Stimulated activated CD8-positive, alpha-beta memory T cell treated with anti-CD3 and anti-CD28 coated beads, Interleukin-4, amount 100 ng/mL, for 24 hours (primary cell): ENCODE measurements at places on chromosomes 6 and 20.

GRCh38 chr6:11222385-11223277 lies 9.8 kb downstream of the NEDD9 start:
- no peak for DNase-seq

DNA sequence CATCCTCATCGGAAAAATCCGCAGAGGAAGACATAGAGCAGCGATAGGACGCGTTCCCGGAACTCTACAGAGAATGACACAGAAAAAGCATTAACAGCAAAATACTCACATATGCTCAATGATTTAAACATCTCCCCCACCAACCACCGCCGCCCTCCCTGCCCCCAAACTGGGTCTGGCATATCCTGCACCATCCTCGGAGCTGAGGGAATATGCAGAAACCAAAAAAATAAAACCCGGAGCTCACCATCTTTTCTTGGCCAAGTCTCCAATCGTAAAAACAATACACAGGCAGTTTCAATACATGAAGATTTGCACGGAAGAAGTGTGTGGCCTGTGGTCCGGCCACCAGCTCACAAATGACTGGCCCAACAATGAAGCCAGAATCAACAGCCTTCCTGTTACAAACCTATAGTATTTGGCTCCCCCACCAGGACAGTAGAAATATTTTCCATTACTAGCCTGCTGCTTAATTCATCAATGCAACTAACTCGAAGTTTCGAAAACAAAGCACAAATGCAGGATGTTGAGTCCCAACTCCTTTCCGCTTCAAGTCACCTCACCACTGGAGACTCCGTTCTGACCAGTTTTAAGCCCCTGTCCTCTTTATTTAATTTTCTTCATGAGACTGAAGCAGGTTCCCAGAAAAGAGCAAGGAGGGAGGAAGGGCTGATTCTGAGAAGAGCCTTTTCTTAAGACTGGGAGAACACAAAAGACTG lies 103.2 kb upstream of the BEND6 start:
- no peak for DNase-seq

DNA sequence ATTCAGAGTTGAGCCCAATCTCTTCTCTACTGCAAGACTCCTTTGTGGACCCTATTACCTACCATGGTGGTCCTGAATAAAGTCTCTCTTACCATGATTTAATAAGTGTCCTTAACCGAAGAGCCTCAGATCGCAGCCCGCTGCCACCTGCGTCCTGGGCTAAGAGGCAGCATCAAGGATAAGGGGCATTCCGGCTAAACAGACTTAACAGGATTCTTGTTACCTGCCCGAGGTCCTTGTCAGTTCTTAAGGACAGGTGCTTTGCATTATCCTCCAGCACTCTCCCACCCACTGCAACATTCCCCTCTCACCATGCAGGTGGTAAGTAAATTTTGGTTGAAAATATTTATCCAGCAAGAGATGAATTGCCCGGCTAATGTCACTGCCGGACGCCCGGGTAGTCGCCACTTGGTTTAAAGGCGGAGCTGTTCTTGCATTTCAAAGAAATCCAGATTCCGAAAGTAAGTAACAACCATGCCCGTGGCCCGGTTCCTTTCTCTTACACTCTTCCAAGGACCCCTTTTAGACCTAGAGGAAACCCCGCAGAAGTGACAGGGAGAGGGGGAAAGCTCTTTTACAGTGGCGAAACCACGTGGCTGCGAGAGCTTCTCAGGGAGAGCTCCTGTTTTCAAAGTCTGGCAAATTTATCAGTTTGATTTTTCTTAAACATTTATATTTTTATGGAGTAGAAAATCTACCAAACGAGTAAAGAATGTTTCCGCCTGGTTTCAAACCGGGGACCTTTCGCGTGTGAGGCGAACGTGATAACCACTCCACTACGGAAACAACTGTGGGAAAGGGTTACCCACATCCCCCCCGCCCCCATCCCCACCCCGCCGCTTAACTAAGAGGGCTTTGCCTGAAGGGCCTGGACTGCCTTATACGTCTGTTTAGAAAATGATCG lies 41.9 kb upstream of the PRSS16 start:
- DNase-seq = peak; percentile 42

- DNase-seq = no peak
These were observed 101.4 kb downstream of the PACRG start for GRCh38 chr6:162829013-162829742.

DNA sequence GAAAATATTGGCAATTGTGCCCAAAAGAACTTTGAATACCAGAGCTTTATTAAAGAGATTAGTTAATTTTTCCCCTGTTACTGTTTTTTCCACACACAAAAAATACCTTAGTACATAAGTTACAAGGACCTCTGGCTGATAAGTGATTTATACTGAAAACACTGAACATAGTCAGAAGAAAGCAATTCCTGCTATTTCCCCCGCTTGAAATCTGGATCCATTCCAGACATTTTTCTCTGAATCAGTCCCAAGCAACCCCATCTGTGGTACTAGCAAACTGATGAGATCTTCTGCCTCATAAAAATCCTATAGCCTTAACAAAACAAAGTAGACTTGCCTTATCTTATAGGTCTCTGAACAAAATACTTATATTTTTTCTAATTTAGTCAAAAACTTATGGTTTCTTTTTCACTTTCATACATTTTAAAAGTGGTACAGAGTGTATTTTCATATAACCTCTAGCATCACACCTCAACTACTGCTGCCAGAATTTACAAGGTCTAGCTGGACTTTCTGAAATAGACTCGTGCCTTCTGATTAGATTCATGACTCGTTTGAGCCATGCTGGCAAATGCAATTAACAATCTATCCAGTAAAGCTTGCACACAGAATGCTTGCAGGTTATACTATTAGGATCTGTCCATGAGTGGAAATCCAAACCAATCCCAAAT lies 111.9 kb downstream of the TBX18 start:
- DNase-seq = no peak

GRCh38 chr6:138774370-138774769 lies 801 bp downstream of the CCDC28A start:
- DNase-seq = no peak

DNA sequence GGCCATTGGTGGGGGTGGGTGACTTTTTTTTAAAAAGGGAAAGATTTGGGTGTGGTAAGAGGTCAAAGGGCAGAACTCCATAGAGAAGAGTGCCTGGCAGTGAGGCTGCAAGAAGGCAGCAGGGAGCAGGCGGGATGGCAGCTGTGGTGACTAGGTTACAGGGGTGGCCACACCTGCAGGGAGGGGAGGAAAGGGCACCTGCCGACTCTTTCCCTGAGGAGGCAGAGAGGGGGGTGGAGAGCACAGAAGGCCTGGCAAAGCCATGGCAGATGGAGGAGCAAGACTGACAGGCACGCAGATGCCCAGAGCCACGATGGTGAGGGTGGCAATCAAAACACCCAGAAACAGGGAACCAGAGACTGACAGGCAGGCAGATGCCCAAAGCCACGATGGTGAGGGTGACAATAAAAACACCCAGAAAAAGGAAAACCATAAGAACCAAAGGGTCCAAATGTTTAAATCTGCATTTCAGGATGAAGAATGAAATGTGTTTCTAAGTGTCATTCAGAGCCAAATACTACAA lies 19.3 kb downstream of the CST7 start:
- no peak for DNase-seq

- DNase-seq = no peak
These were observed 18.4 kb downstream of the SLC22A23 start for GRCh38 chr6:3438190-3439167.

DNA sequence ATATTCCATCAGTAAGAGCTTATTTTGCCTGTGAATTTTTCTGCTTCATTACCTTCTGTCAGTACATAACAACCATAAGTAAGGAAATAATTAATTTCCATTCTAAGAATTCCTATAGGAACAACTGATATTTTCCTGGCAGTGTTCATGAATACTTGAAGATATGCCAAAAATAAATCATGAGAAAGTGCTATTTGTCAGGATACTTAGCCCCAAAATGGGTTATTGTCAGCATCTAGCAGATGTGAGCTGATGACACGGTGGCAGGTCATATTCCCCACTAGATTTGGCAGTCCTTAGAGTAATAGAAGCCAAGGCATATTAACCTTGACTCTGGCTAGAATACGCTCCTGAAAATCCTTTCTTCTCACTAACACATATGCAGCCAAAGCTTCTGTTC lies 43.2 kb upstream of the CRISP1 start:
- no peak for DNase-seq

GRCh38 chr20:35108921-35109320 lies 16.3 kb upstream of the TRPC4AP start:
- no peak for DNase-seq

DNA sequence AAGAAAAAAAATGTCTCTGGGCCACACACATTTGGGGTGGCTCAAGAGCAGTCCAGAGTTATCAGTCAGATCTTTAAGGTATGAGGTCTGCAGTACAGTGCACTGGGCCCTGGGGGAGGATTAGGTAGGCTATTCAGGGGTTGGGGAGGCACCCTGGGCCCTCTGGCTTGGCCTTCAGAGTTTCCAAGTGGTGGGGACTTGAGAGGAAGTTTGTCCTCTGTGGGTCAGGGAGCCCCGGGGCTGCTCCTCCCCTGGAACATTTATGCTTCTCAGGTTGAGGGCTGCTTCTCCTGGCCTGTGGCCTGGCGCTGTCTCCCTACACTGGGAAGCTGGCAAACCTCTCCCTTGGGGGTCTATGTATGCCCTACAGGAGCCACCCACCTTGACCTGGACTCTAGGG lies 46.0 kb downstream of the PTK7 start:
- no peak for DNase-seq

- DNase-seq = no peak
These were observed 270.0 kb upstream of the CDYL start for GRCh38 chr6:4506223-4506622.

DNA sequence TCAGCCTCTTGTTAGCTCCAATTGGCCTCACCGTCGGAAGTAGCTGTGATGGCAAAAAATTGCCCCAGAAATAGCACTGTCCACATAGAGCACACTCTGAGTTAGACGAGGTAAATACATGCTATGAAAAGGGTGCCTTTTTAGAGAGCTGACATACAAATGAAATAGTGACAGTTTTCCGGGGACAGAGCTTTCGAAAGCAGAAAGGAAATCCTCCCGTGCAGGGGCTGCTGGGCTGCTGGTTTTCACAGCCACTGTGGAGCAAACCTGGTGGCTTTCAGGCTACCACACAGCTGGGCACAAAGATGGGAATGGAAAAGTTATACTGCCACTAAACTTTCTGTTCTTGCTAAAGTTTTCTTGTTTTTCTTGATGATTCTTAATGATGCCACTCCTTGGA lies 8.3 kb downstream of the SLPI start:
- DNase-seq = no peak

DNA sequence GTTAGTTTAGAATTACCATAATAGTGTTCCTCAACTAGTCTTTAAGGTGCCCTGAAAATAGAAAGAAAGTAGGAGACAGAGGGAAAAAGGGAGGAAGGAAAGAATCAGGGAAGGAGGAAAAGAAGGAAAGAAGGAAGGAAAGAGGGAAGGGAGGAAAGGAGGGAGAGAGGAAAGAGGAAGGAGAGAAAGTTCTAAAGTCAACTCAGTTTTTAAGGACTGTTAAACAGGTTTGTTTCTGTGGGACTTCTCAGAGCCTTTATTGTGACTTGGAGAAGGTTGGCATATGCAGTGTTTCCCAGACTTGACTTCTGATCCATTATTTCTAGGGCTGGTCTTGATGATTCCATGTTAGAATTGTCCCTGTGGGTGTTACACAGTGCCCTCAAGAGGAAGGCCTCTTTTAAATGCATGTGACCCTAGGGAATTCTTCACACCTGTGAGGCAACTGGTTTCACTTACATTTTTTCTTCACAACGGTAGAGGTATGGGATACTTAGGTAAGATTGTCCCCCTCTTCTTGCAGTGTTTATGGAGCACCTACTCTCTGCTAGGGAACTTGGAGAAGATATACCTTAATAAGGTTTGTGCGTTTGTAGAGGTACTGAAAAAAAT lies 132.7 kb upstream of the GMDS start:
- DNase-seq = no peak

DNA sequence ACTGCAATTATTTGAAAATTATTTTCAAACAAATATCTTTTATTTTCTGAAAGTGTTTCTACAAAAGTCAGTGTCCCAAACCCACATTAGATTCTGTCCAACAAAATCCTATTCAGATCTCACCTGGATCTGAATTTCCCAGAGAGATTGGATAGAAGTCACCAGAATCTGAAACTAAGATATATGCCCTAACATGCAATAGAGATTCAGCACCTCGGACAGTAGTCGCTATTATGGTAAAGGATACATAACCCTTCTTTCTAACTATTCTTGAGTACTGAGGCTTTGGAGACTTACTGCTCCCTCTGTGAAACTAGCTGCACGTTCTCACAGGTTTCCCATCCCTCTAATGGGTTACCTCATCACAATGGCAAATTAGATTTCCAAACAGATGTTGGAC lies 151.4 kb downstream of the ID4 start:
- DNase-seq = no peak

DNA sequence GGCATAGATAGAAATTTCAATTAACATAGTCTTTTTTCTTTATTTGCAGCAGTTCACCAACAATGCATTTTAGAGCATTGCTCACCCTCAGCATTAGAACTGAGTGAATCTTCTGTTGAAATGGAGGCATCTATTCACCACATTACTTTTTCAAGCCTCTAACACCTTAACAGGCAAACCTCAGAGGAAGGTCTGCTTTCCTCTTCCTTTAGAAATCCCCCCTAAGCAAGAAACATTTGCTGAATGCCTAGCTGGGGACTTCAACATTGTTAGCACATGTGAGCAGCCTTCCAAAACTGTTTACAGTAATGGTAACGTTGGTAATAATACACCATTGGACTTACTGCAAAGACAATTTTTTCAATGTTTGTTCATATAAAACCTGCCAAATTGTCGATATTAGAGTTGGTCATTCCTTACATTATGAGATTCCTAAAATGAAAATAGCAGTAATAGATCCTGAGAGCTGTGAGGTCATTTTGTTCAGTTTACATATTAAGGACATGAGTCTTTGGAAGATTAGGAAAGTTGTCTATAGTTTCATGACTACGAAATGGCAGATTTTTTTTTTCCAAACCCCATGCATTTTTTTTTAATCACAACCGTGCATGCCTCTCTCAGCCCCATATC lies 20.6 kb upstream of the AKIRIN2 start:
- no peak for DNase-seq

- no peak for DNase-seq
These were observed 71.5 kb upstream of the ATXN1 start for GRCh38 chr6:16832721-16833120.

DNA sequence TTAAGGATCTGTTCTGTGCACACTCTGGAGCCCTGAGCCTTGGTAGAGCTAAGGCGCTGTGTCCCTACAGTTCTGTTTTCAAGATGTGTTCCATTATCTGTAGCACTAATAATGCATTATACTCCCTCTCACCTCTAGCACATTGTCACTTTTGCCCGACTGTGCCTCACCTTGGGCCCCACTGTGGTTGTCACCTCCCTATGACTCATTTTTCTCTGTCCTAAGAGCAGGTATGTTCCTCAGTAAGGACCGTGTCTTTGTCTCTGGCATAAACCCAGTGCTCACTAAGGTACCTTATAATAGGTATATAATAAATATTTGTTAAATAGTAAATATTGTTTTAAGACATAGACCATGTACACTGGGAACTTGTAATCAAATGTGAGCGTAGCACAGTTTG lies 942.5 kb upstream of the CITED2 start:
- no peak for DNase-seq

GRCh38 chr20:57658833-57659516 lies 38.7 kb upstream of the ZBP1 start:
- DNase-seq = no peak

GRCh38 chr6:123619156-123619555 lies 17.6 kb downstream of the TRDN start:
- DNase-seq = no peak

GRCh38 chr20:10475225-10475624 lies 40.1 kb downstream of the SLX4IP start:
- DNase-seq = no peak

- no peak for DNase-seq
These were observed 4.8 kb downstream of the BCAS1 start for GRCh38 chr20:54065601-54066038.
